ENCODE measurements at places on chromosomes 4 and X. TPM values are rescaled to one million over a fixed set of nuclear protein-coding genes. Genes with fewer than 3 reads are reported as not detected.

PNMA3 gene
- 1.0 TPM for total RNA-seq

CFAP99 gene
- not detected for total RNA-seq

BEND4 gene
- 0.11 TPM for total RNA-seq

CXCL13 gene
- 87.2 TPM for total RNA-seq

TMPRSS11A gene
- total RNA-seq: not detected

SSX4 gene
- not detected for total RNA-seq

AMBN gene
- total RNA-seq: not detected

DNA sequence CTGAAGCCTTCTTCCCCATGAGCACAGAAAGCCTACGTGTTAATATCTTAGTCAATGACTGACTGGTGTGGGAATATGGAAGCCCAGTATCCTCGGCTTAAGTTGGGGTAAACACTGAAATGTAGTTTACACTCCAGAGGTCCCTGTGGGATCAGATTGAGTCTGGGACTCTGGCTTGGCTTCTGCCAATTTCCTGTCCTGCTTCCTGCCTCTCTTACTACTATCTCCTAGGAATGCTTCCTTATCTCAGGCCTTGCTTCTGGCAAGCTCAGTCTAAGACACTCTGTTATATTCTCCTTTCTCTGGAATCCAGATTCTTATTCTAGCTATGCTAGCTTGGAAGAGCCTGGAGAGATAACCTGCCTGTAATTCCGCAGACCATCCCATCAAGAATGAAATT, 174.0 kb upstream of the LDB2 start:
- H3K4me1 ChIP-seq: no peaks in the 10 kb centered on the region
- H3K4me3 ChIP-seq: no peak overlapping the region
- DNase-seq: no peak
- no peaks in the 10 kb centered on the region for H3K36me3 ChIP-seq
- H3K27ac ChIP-seq: no peak overlapping the region

DNA sequence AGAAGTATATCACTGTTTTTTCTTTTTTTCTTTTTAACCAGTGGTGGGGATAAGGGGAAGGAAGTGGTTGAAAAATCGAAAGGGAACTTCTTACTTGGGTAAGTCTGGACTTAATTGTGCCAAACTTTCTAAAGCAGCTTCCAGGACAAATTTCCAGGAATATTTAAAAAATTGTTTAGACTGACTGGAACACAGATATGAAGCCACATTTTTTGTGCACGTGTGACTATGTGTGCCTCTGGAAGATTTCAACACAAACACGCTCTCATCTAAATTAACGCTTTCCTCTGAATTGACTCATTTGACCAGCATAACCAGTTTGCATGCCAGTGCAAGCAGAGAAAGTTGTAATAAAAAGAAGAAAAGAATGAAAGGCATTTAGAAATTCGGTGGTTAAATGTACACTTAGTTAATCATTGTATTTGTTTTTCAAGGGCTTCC, 18.8 kb upstream of the YTHDC1 start:
- DNase-seq: no peak
- H3K4me3 ChIP-seq: no peak overlapping the region

DNA sequence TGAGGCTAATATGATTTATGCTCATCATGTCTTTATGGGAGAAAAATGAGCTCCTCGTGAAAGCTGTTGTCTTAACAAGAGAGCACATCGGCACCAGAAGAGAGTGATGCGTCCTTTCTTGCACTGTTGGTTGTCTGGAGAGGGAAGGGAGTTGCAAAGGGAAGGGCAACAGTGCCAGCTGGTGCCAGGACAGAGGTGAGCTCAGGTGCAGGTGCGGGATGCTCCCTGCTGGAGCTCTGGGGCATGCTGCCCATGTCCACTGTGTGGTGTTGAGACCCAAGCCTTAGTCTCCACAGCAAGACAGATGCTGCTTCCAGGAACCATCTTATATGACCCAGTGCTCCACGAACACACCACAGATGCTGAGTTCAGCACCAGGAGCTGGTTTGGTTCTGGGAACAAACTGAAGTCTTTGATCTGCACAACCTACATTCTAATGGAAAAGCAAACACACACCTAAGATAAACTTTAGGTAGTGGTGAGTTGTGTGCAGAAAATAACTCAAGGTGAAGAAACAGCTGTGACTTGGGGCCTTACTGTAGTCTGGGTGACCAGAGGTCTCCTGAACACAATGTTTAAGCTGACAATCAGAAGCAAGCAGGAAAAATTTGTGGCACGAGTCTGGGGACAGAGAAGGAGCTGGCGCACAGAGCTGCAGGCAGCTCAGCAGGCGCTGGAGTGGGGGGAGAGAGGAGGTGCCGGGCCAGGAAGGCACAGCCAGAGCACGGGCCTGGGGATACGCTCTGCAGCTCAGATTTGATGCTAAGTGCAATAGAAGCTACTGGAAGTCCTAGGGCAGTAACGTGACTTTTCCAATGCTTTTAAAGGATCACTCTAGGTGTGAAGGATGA, 73.2 kb downstream of the HAUS3 start:
- no peaks in the 10 kb centered on the region for H3K27me3 ChIP-seq
- H3K36me3 ChIP-seq: peaks cover 6% of the 10 kb centered on the region
- no peak overlapping the region for H3K27ac ChIP-seq
- H3K4me3 ChIP-seq: no peak overlapping the region

- no peaks in the 10 kb centered on the region for H3K27me3 ChIP-seq
- no peak overlapping the region for H3K4me3 ChIP-seq
- no peaks in the 10 kb centered on the region for H3K4me1 ChIP-seq
- no peak overlapping the region for H3K27ac ChIP-seq
- H3K36me3 ChIP-seq: no peaks in the 10 kb centered on the region
These were observed 1397.6 kb downstream of the FAM133A start for GRCh38 chrX:95071621-95072020.

DNA sequence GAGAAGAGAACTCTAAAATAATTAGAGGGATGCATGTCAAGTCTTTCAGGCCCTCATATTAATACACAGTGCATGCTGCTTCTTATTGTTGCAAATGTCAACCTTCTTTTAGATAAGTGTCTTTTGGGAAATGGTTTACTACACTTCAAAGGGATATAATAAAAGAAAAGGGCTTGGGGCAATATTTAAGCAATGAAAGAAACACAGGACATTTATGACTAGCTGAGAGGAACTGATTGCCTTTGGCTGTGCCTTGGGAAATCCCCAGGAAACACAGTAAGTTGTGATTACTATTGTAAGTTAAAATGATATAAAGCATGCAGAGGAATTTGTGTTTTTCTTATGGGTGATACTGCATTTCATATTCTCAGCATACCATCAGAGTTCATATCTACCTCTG, 1036.2 kb upstream of the GRID2 start:
- DNase-seq: no peak
- no peaks in the 10 kb centered on the region for H3K4me1 ChIP-seq
- H3K4me3 ChIP-seq: no peak overlapping the region
- no peaks in the 10 kb centered on the region for H3K36me3 ChIP-seq

DNA sequence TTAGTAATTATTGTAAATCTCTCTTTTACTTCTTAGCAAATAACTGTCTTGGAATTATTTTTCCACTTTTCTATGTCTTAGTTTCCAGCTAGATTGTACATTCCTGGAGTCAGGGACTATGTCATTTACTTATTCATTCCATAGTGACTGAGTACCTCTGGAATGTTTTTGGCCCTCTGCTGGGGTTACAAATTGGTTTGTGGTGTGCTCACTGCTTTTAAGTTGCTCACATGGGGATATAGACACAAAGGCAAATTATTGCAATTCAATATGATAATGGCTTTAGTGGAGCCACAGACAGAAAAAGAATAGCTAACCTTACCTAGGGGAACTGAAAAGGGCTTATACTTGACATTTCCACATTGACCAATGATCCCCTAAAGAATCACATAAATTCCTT, 63.7 kb upstream of the PDGFRA start:
- H3K4me3 ChIP-seq: no peak overlapping the region
- H3K36me3 ChIP-seq: no peaks in the 10 kb centered on the region
- DNase-seq: no peak
- no peaks in the 10 kb centered on the region for H3K4me1 ChIP-seq

- no peak overlapping the region for H3K27ac ChIP-seq
- DNase-seq: no peak
- no peaks in the 10 kb centered on the region for H3K27me3 ChIP-seq
- no peaks in the 10 kb centered on the region for H3K36me3 ChIP-seq
These were observed 14.1 kb downstream of the MBNL3 start for GRCh38 chrX:132474544-132475248.

DNA sequence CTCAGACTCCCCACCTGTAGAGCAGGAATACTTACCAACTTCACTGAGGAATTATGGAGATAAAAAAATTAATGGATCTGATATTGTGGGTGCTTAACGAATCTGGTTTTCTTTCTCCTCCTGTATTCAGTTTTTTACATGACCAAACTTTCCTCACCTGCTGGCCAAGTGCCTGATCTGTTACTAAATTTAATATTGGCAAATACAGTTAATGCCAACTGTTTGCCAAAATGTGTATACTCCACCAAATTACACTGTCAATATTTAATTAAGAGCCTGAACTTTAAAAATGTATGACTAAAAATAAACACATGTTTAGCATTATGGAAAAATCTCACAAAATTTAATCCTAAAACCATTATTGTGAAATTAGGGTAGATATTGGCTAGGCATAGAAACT, 3.3 kb downstream of the PGRMC2 start:
- no peak overlapping the region for H3K4me3 ChIP-seq
- no peak overlapping the region for H3K27ac ChIP-seq
- H3K27me3 ChIP-seq: no peaks in the 10 kb centered on the region
- H3K36me3 ChIP-seq: peaks cover 57% of the 10 kb centered on the region

Data from activated T-helper 2 cell treated with anti-CD3 and anti-CD28 coated beads, Interferon-gamma antibody, Interleukin-2, Interleukin-4, amounts not matched to agents 10 μg/mL and 5 μg/mL and 100 μg/mL, durations not matched to agents 14 hours and 24 hours and 36 hours (primary cell).